Sigmoid colon (tissue), 7 donors: ENCODE measurements at places on chromosomes 3 and 15. TPM values are rescaled to one million over a fixed set of nuclear protein-coding genes. Genes with fewer than 3 reads are reported as not detected.

DNA sequence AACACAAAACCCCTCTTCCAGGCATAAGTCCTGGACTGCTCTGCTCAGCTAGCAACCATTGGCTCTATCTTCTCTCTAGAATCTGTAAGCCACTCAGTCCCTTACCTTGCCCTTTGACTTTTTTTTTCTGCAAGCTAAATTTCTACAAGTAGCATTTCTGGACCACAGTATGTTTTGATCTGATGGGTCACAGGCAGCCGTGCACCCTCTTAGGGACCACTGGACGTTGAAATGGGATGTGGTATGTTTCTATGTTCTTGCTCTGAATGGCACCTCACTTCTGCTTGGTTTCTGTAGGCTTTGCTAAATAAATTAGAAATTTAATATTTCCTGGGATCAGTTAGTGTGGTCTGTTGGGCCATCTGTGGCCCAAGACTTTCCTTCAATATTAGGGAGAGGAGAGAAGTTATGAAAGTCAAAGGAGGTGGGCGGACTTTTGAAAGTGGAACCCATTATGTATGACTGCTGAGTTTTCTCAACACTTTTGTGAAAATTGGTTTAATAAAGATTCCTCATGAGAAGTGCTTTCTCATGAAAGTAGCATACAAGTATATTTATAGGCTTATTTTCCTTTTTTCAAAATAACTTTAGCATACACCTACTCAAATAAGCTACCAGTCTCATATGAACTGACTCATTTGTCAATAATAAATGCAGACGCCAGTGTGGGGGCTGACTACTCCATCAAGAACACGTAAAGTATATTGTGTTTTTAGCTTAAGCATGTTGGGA, 18.4 kb upstream of the TIPARP start:
- DNase-seq: no peak

GRCh38 chr3:132521901-132522300, 75.2 kb upstream of the ACKR4 start:
- DNase-seq: no peak

DNA sequence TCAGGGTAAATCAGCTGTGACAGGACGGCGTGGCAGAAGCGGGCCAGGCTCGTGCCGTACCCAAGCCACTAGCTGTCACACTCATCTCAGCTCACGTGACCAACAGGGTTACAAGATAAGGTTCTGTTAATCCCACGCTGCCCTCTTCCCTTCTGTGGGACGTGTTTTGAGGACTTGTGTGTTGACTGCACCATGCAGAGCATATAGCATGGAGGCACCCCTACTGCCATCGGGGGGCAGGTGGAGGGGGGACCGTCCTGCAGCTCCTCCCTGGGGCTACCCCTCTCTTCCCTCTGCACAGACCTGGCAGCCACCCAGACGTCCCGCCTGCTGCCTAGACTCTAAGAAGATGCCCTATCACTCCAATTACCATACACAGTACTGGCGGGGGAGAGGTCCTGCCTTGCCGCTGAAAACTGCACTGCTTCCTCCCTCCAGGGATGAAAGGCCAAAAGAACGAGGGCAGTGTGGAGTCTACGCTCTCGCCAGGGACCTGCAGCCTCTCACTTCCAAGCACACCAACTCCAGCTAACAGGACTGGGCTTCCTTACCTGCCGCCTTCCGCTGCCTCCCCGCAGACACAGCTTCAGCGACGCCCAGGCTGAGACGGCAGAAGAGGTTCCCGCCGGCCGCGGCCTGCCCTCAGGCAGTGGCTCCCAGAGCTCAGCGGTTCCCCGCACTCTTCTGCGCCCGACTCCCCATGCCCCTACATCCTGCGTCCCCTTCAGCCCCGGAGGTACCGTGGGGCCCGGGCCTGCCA, at the start of gene TNK2:
TSS of gene TNK2 (minus strand) at position 618 of the 760 bp plus-strand sequence. CDS start 19,963 bp downstream, outside the sequence.
- peak; percentile 72 for DNase-seq

Gene CPNE9
- not detected for total RNA-seq
